Daoy (cell line): ENCODE measurements at places on chromosomes 2 and 18.

DNA sequence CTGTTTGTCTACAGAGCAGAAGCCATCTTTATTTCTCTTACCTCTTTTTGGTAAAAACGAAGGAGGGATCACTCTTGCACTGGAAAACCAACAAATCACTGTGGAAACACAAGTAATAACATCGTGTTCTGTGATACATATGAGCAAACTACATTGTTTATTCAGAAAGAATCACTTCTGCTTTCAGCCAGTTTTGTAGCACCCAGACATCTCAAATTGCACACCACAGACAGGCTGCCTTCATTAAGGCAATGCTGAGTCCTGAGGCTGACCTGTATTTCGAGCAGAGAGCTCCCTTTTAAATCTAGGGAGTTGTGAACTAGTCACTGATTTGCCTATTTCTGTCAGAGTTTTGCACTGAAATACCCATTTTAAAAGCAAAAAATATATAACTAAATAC, 1003.2 kb upstream of the FAM98A start:
- DNase-seq, result no peak

DNA sequence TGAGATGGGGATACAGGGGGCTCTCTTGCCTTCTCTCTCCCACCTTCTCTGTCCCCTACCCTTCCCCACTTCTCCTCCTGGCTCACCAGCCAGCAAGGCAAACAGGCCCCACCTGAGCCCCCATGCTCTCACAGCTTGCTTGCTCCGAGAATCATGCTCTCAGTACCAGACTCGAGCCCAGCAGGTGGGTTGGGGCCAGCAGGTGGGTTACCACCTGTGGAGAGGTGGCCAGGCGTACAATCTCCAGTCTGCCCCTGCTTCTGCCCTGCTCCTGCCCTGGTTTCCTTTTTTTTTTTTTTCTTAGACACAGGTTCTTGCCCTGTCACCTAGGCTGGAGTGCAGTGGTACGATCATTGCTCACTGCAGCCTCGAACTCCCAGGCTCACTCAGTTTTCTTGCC, 214.5 kb downstream of the SH3RF3 start:
- no peak for DNase-seq

DNA sequence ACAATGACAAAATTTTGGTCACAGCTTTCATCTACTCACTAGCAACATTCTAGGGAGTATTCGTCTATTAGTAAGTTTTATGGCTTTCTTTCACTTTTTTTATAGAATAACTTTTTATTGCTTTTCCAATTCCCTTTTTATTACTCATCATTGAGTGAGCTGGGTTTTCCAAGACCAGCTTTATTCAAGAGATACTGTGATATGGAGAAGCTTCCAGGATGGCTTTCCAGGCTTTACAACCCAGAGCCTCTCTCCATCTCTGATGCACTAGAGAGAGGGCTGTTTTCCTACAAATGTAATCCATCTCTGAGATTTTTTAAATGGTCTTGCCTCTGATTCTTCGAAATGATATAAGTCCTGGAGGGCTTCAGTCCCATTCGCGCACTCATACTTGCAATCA, 118.3 kb downstream of the LDLRAD4 start:
- no peak for DNase-seq

- no peak for DNase-seq
Observed at GRCh38 chr18:49632588-49632987, 70.7 kb downstream of the LIPG start.

GRCh38 chr18:49273241-49273880, 187.1 kb downstream of the DYM start:
- no peak for DNase-seq

GRCh38 chr2:224127871-224128501, 88.9 kb upstream of the SERPINE2 start:
- no peak for DNase-seq

- DNase-seq, result no peak
Observed at GRCh38 chr2:98568161-98568956, 40.0 kb downstream of the COA5 start.

GRCh38 chr18:3655254-3656050, 205.5 kb downstream of the TGIF1 start:
- DNase-seq, result no peak

GRCh38 chr2:113324684-113325160, 46.0 kb upstream of the PAX8 start:
- DNase-seq, result peak; percentile 90

GRCh38 chr2:31476511-31477180, 62.1 kb upstream of the XDH start:
- no peak for DNase-seq

GRCh38 chr2:152097801-152098495, 896 bp downstream of the CACNB4 start:
- DNase-seq, result peak; percentile 21

- no peak for DNase-seq
Observed at GRCh38 chr2:186533717-186534116, 47.7 kb downstream of the ZC3H15 start.

GRCh38 chr2:88959480-88960204, 268.2 kb downstream of the RPIA start:
- DNase-seq, result peak; percentile 18

DNA sequence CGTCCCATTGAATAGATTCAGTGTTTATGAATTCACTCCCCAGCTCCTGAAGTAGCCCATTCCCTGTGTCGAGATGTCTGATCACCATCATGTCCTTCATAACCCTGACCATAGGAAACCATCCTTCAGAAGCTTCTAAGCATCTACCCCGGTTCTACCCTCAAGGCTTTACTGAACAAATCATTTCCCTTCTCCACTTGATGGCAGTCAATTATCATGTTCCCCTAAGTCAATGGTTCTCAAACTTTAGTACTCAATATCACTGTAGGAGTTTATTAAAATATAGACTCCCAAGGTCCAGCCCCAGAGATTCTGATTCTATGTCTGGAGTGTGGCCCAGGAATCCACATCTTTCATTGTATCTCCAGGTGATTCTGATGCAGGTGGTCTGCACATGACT, 228.4 kb upstream of the SP5 start:
- DNase-seq, result no peak

DNA sequence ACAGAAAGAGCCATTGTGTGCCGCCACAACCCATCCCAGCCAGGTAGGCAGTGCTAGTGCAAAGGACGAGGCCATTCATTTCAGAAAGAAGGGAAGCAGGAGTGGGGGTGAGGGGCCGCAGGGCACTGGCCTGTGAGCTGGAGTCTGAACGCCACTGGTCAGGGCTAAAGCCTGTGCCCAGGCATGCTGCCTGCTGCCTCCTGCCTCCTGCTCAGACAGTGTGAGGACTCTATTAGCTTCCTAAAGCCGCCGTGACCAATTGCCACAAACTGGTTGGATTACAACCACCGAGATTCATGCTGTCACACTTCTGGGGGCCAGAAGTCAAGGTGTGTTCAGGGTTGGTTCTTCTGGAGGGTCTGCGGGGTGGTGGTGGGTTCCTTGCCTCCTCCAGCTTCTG, 21.2 kb downstream of the ACKR3 start:
- DNase-seq, result no peak

GRCh38 chr18:56188529-56189275, 449.7 kb downstream of the TXNL1 start:
- DNase-seq, result no peak

GRCh38 chr2:221555494-221555846, 16.6 kb downstream of the EPHA4 start:
- no peak for DNase-seq

DNA sequence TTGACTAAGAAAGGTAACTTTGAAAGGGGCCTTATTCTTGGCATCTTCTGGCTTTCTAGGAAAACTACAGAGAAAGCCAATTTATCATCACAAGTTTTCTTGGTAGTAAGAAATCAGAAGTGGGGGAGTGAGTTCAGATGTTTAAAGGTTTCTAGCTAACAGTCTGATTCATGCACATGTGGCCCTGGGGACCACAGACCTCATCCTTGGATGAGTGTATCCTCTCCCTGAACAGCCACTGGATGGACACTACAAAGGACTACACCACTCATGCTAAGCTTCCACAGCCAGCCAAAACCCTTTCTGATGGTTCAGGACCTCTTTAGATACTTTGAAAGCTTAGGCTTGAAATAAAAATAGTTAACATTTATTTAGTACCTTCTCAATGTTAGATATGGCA, 218.3 kb upstream of the STK17B start:
- no peak for DNase-seq

GRCh38 chr2:174686430-174686829, 77.8 kb downstream of the CHRNA1 start:
- DNase-seq, result no peak

DNA sequence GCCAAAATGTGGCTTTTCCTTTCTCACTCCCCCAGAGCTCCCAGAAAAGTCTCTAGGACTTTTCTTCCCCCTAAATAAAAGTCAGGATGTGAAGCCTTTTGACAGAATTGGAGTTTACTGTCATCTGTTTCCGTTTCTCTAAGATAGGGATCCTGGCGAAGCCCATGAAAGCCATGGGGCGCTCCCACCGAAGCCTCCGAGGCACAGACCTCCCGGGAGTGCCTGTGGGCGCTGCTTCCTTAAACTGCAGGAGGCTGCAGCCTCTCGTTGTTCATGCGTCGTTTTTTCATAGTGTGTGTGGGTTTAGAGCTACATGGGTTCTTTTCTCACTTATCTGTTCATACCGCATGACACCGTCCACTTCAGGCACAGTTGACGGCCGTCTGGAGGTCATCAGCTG, 56.8 kb downstream of the ASAP2 start:
- DNase-seq, result no peak

GRCh38 chr2:234025466-234025865, 25.0 kb upstream of the SPP2 start:
- no peak for DNase-seq

- DNase-seq, result no peak
Observed at GRCh38 chr2:200470230-200470629, 39.6 kb downstream of the KCTD18 start.

- DNase-seq, result peak; percentile 24
Observed at GRCh38 chr18:6521803-6522418, 107.2 kb upstream of the L3MBTL4 start.

GRCh38 chr2:107412981-107413380, 413.7 kb upstream of the RGPD4 start:
- DNase-seq, result peak; percentile 11

DNA sequence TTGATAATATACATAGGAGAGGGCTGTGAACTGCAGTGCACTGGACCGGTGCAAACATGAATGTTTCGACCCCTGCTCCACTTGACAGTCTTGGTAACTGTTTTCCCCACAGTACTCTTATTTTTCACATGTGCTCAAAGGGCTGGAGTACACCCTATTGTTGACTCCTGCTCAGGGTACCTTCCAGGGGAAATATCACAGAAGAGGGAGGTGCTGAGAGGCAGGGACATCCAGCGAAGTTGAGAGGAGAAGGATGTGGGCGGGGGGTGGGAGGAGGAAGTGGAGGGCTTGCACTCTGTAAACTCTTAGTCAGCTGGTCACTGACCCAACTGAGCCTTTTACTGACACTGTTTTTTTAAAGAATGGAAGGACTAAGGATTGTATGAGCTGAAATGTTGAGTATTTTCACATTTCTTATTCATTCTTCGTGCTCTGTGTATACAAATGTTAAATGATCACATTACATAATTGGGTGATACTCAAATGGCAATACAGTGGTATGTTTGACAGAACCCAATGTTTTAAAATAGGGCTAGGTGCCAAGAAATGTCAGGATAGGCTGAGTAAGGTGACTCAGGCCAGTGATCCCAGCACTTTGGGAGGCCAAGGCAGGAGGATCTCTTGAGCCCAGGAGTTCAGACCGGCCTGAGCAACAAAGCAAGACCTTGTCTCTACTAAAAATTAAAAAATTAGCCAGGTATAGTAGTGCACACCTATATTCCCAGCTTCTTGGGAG, 10.0 kb downstream of the INPP4A start:
- DNase-seq, result peak; percentile 38

DNA sequence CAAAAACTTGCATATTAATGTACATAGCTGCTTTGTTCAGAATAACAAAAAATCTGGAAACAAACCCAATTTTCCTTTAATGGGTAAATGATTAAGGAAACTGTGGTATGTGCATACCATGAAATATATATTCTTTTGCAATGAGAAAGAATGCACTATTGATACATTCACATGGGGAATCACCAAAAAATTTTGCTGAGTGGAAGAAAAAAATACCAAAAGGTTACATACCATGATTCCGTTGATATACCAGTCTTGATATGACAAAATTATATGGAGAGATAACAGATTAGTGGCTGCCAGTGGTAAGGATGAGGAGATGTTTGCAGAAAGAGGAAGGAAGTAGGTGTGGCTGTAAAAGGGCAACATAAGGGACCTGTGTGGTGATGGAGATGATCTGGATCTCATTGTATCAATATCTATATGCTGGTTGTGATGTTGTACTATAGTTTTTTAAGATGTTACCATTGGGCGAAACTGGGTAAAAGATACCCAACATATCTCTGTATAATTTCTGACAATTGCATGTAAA, 54.6 kb upstream of the BCL2L11 start:
- no peak for DNase-seq

- no peak for DNase-seq
Observed at GRCh38 chr2:7033136-7033960, 116.1 kb downstream of the RNF144A start.

DNA sequence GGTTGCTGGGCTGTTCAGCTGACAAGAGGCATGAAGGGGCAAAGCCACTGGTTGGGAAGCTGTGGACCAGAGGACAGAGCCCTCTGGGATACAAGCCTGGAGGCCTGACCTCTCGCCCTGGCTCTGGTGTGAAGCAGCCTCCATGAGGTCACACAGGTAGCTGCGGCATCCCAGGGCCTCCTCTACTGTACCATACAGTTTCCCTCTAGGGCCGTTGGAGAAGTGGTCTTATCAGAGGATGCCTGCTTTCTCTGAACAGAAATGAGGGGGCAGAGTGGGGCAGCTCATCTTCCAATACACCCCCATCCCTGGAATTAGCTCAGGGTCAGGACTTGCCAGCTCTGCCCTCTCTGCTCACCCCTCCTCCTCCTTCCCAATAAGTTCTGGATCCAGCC, 135.1 kb upstream of the SMAD2 start:
- no peak for DNase-seq

DNA sequence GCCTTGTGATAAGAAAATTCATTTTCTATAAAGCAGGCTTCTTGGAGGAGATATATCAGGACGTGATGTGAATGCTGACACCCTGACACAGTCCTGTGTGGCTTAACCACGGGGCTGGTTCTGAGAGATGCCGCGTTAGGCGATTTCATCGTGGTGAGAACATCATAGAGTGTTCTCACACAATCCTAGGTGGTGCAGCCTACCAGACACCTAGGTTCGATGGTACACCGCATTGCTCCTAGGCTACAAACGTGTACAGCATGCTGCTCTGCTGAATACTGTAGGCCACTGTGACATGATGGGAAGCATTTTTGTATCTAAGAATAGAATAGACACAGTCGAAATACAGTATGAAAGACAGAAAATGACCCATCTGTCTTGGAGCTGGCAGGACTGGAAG, 82.5 kb downstream of the TNFRSF11A start:
- no peak for DNase-seq

DNA sequence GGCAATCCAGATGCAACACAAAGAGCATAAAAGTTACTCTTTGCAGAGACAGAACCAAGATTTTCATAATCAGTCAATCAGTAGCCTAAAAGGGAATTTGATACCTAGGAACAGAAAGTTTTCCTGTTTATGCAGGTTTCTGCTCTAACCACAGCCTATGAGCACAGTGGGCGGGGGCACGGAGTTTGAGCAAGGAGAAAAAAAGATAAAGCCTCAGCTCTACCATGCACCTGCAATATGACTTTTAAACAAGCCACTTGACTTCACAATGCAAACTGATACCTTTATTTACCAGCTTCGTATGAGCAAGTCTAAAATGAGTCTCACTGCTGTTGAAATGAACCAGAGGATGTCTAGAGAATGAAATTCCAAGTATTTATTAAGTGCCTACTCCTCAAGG, 5.6 kb upstream of the LRATD1 start:
- no peak for DNase-seq

GRCh38 chr2:188382107-188382506, 90.4 kb downstream of the GULP1 start:
- DNase-seq, result no peak

GRCh38 chr2:3211256-3212060, 166.2 kb downstream of the EIPR1 start:
- no peak for DNase-seq
